ENCODE measurements at places on chromosomes 16 and 17.

DNA sequence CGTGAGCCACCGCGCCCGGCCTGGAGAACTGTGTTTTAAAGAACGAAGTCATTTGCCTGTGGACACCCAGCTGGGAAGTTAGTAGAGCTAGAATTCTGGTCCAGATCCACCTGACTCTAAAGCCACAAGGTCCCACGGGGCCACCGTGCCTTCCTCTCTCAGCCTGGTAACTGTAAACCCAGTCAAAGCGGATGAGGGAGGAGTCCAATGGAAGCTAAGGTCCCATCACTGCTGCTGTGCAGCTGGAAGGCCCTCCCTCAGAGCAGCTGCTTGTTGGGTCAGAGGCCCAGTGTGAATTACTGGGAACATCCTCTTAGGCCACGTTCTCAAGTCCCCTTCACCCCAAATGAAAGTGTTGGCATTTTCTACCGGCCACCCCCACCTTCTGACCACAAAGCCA lies 48.8 kb upstream of the CACNG5 start:
- DNase-seq, result no peak

DNA sequence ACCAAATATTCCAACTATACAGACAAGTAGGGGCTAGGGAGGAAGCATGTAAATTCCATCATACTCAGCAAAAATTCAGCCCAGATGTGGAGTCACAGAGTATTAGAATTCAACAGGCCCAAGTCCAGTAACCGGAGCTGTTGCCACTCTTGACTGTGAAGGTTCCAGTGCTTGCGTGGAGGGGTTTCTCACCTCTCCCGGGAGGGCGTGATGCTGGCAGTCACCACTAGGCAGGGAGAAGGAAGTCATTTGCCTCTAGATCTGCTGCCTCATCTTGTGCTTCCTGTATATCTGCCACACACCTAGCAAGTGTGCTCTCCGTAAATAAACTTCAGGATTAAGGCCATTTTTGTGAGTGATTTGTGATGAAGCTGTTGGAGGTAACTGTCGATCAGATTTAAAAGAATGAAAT lies 1.0 kb upstream of the CKLF start:
- DNase-seq, result peak; percentile 37

- DNase-seq, result no peak
Measured at GRCh38 chr16:59259950-59260319, 525.8 kb upstream of the GOT2 start.

GRCh38 chr16:53817812-53818550 lies 114.0 kb downstream of the FTO start:
- no peak for DNase-seq

GRCh38 chr17:3002538-3003295 lies 60.7 kb downstream of the OR1D5 start:
- DNase-seq, result no peak

DNA sequence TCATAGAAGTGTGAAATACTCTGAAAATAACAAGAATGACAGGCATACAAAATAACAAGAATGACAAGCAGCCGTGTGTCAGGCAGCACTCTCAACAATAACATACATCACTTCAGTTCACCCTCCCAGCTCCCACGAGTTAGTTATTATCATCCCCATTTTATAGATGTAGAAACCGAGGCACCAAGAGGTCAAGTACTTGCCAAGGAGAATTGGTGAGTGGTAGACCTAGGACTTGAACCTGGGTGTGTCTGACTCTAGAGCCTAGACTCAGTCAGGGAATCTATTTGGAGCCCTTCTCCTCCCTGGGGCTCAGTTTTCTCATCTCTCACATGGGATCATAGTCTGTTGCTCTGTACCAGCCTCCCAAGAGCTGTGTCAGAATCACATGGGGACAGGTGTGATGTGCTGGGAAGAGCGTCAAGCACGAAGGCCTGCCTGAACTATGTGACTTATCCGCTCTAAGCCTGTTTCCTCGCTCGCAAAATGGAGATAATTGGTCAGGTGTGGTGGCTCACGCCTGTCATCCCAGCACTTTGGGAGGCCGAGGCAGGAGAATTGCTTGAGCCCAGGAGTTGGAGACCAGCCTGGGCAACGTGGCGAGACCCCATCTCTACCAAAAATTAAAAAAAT lies 19.4 kb upstream of the PHOSPHO1 start:
- DNase-seq, result no peak
